NCI-H1092 (cell line): ENCODE measurements at places on chromosomes 7 and 10.

- no peak for DNase-seq
Measured at GRCh38 chr7:50310361-50310760, 5.8 kb downstream of the IKZF1 start.

DNA sequence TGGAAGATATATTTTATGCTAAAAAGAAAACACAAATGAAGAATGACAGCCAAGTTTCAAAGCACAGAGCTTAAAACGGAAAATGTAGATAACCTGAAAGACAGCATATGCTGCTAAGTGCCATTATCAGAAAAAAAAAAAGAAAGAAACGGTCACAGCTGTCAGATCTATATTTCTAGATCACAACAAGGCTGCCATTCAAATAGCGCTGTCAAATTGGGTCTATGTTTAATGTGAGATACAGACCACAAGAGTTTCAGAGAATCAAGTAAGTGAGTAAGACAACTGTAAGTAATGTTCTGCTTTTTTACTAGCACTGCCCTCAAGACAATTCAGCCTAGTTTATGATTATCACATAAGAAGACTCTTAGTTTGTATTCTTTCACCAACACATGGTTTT lies 66.1 kb upstream of the RNF148 start:
- DNase-seq = no peak

DNA sequence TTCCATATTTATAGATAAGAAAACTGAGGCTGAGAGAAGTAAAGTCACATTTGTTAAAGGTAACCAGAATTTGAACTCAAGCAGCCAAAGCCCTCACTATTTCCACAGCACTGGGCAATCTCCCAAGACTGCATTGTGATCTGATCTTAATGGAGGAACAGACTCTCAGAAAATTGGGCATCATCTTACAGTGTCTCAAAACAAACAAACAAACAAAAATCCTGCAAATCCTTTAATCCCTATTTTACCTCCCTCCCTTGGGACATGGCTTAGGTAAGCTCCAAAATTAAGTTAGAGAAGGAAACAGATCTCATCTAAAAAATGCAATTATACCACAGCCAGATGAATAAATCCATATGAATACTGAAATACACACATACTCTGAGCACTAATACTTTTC lies 57.5 kb downstream of the FHIP2A start:
- DNase-seq = no peak

GRCh38 chr10:128047991-128048818 lies 78.0 kb downstream of the MKI67 start:
- DNase-seq = no peak

- DNase-seq = no peak
Measured at GRCh38 chr7:30630986-30631385, 36.3 kb downstream of the GARS1 start.

GRCh38 chr10:132207536-132208461 lies 21.1 kb downstream of the DPYSL4 start:
- no peak for DNase-seq

DNA sequence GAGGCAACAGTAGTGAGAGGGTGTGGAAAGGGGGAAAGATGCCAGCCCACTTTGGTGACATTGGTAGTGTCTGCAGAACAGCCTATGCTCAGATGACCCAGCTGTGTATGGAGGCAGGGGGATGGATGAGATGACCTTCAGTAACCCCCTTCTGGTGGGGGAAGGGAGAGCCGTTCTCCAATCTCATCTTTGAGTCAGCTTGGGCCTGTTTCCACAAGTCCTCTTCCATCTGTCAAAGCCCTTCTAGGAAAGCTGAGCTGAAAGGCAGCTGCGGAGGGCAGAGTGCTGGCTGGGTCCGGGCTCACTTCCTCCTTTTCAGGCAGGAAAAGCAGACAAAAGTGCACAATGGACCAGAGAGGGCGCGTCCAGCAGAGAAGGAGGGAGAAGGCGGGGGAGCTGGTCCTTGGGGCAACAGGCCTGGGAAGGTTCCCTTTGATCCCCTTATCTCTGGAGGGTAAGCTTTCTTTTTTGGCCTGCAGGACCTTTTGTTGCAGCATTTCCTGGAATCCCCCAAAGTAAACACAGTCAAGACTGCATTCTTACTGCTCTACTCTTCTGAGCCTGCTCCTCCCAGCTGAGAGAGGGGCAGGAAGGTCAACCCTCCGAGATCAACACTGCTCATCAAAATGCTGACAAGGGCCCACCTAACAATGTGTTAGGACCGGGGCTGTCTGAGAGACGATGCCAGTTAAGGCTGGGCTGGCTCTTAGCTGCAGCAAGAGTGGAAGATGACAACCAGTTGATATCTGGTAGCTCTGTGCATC lies 1.2 kb upstream of the LRMDA start:
- no peak for DNase-seq

- DNase-seq = no peak
Measured at GRCh38 chr10:70761031-70761601, 24.1 kb downstream of the TBATA start.

- no peak for DNase-seq
Measured at GRCh38 chr7:15143936-15144335, 241.4 kb upstream of the DGKB start.

GRCh38 chr10:126080879-126081411 lies 184.6 kb downstream of the FANK1 start:
- DNase-seq = no peak

- DNase-seq = no peak
Measured at GRCh38 chr10:73888514-73888913, 14.2 kb upstream of the CAMK2G start.

DNA sequence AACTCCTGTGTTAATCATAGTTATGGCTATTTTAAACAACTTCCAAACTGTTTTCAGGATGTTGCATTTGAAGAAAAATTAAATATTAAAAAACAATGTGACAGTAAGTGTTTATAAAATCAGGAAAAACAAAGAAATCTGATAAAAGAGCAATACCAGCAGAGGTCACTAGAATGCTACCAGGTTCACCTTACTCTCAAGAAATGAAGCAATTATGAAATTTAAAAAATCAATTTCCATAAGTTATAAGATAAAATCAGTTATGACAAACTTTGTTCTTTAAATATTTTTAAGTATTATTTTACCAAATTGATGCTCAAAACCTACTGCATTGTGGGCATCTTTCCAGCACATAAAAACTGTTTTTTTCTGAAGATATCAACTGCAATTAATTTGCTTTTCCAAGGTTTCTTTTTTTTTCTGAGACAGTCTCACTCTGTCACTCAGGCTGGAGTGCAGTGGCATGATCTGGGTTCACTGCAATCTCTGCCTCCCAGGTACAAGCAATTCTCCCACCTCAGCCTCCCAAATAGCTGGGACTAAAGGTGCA lies 50.7 kb upstream of the RHEB start:
- DNase-seq = no peak

GRCh38 chr7:7257899-7258692 lies 75.8 kb downstream of the C1GALT1 start:
- DNase-seq = no peak

DNA sequence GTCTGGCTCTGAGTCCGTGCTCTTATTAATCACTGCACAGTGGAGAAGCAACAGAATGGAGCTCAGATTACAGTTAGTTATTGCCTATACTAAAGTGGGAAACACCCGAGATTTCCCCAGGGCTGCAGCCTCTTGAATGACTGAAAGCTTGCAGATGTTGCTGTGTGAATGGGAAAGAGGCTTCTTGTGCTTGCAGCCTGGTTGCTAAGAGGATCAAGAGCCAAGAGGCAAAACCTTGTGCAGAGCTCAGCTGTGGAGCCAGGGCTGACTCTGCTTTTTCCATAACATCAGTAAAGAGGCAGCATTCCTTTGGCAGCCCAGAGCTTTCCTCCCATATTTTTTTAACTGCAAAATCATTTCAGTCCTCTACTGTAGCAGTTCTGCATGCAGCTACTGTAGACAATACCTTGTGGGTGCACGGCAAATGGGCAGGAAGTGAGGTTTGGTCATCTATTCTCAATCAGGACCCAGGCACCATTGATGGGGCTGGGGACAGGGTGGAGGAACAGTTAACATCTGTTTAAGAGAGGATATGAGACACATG lies 86.5 kb downstream of the RALA start:
- peak; percentile 23 for DNase-seq
